Inflammatory macrophage treated with lipopolysaccharide for 4 hours (primary cell): ENCODE measurements at places on chromosomes 2 and 18.

DNA sequence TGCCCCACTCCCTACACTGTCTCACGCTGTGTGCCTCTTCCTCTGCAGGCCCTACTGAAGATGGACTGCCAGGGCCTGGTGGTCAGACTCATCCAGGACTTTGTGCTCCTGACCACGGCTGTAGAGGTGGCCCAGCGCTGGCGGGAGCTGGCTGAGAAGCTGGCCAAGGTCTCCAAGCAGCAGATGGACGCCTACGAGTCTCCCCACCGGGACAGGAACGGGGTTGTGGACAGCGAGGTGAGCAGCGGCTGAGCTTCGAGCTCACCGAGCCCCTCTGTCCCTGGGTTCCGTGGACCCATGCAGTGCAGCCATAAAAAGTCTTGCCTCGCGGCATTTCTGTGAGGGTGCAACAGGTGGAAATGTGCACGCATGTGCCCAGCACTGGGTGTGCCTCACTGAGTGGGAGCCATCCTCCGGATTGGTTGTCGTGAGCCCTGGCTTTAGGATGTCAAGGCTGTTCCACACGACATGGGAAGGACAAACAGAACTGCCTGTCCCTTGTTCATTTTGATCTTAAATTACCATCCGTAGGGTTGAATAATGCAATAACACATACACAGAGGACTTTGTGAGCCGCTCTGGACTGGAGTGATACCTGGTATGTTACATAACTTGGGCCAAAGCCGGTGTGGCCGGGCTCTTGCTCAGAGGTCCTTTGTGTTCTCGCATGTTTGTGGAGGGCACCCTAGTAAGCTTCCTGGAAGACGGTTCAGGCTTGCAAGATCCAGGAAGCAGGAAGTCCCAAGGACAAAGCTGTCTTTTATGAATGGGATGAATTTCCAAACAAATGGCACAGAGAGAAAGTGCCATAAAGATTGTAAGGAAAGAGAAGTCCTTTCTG, 100.9 kb downstream of the SH3BP4 start:
- DNase-seq = no peak

GRCh38 chr18:49915352-49915751, 102.0 kb upstream of the ACAA2 start:
- DNase-seq = no peak

DNA sequence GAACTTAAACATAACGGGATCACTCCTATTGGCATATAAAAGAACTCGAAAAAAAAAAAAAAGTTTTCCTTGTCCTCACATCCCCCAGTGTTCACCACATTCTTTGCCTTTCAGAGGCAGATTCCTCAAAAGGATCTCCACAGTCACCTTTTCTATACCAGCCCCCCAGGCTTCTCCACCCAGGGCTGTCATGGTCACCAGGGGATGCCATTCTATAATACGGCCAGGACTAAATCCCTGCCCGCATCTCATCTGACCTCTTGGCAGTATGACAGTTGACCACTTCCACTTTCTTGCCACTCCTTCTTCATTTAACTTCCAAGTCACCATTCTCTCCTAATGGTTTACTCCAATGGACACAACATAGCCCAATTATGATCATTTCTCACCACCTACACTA, 29.3 kb downstream of the SOS1 start:
- peak; percentile 37 for DNase-seq

- no peak for DNase-seq
Observed at GRCh38 chr18:79452991-79453645, 57.4 kb downstream of the NFATC1 start.

- no peak for DNase-seq
Observed at GRCh38 chr2:210049831-210050230, 47.4 kb downstream of the RPE start.

DNA sequence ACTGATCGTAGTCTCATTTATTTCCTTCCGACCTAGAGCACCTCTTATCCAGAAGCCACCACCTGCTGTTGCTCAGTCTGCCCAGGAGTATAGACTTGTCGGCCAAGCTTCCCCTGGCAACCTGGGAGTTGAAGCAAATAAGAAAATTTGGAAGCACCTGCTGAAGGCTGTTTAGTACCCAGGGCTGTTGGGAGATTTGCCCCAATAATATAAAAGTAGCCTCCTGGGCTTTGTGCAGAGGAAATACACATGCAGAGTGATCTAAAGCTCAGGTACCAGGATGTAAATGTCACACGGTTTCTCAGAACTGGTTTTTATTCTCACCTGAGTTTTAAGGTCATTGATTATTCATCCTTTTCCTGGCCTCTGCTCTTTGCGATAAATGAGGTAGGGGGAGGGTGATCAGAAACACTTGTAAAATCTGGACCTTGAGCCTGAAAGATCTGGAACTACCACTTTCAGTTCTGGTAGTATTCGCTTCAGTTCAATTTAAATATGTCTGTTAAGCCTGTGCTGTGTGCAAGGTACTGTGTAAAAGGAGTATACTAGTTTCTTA, 789 bp upstream of the COX7A2L start:
- no peak for DNase-seq

DNA sequence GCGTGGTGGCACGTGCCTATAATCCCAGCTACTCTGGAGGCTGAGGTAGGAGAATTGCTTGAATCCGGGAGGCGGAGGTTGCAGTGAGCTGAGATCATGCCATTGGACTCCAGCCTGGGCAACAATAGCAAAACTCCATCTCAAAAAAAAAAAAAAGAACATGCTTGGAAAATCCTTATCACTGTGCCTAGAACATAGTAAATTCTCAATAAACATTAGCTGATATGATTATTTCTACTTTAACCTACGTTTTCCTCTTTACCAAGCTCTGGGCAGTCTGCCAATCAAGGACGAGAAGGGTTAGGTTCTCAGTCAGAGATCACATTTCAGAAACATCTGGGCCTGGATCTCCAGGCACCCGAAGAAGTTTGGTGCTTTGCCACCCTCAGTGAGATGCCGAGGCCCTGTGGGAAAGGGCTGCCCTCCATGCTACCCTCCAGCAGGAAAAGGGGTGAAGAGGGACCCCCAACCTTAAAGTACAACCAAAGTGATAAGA, 107.7 kb downstream of the BCL11A start:
- DNase-seq = no peak

DNA sequence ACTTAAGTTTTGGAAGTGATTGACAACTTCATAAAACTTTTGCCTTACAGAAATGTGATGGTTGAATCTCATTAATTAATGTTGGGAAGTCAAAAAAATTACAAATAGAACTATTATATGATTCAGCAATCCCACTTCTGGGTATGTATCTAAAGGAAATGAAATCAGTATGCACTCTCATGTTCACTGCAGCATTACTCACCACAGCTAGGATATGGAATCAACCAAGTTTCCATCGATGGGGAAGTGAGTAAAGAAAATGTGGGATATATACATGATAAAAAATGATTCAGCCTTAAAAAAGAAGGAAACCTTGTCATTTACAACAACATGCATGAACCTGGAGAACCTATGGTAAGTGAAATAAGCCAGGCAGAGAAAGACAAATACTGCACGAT, 112.4 kb upstream of the WDR75 start:
- no peak for DNase-seq

DNA sequence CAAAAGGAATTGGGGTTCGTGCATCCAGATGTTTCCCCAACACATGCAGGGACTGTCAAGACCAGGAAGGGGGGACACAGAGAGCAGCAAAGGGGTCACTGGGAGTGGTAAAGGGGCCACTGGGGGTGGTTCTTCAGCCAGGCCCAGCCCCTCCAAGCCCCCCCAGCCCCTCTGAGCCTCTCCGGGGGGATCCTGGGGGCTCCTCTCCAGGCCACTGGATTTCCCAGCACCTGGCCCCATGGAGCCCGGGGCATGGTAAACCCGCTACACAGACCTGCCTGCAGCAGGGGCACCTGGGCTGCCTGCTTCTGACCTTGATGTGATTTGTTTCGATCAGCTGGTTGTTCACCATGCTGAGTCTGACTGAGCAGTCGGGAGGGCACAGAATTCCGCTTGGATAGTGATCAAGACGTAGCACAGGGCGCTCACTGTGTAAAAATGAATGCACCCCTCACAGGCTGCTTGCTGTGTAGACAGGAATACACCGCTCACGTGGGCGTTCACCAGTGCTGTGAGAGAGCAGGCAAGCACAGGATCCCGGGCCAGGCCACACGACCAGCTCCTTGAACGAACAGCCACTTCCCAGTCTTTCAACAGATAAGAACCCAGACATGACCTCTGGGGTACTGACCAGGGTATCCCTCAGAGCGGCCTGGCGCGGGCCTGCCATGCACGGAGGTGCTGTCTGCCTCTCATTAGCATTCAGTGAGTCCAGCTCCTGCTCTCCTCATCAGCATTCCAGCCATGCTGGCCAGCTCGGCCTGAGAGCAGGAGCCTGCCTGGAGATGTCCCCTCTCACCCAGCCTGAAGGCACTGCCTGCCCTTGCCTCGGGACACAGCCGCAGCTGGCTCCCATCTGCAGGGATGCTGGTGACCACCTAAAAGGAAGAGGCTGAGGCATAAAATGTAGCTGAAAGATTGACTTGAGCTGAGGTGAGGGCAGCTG, 73.3 kb upstream of the OTOS start:
- DNase-seq = no peak

DNA sequence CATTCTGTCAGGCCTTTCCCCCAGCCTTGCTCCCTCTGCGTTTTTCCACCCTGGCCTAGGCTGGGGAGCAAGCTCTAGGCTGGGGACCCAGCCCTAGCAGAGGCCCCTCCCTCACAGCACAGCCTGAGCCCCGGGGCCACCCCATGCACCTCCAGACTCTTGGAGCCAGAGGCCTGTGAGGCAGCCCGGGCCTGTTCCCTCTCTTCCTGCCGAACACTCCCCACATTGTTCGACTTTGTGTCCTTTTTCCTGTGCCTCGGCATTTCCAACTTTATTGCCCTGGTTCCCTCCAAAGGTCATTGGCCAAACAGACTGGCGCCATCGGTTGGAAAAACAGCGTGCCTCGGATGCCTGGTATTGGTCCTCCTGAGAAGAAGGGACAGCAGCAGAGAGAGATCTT, 79.7 kb downstream of the HS1BP3 start:
- no peak for DNase-seq

DNA sequence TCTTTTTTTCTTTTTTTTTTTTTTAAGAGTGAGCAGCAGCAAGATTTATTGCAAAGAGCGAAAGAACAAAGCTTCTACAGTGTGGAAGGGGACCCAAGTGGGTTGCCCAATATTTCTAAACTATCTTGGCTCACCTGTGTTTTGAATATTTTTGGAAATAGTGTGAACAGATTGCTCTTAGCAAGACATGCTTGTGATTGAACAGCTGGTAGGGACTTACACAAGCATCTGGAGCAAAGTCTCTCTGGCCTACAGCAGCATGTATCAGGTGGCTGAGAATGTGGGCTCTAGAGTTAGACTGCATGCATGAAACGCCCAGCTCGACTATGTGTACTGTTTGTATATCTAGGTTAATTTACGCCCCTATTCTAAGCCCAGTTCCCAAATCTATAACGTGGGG, 40.3 kb upstream of the FBXO11 start:
- DNase-seq = no peak

DNA sequence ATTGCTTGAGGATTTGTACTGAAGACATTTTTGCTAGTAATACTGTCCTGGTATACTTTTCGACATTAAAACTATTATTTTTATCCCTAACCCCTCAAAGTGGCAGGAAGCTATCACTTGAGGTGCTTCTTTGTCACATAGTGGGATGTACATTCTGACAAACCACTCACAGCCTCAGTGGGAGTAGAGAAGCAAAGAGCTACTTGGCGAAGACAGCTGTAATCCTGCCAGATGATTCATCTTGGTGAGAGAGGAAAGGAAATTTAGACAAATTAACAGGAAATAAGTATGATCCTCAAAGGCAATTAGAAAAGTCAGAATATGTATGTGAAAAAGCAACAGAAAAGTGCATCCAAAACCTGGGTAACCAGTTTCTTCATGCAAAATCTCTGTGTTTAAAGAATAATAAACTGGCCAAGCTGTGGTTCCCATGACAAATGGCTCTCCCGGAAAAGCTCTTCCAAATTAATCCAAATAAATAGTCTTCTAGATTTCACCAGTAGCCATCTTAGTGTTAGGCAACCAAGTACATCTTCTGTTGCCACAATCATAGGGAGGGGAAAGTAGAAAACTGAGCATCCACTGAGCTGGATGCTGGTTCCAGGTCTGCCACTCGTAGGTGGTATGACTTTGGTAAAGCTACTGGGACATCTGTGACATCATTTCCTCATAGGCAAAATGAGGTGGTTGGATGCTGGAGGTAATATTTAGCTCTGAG, 308.0 kb upstream of the LYPD1 start:
- DNase-seq = no peak

GRCh38 chr18:79657342-79657996, 22.1 kb upstream of the CTDP1 start:
- DNase-seq = no peak

- DNase-seq = no peak
Observed at GRCh38 chr2:215812966-215813365, 200.4 kb downstream of the MREG start.

GRCh38 chr2:150495993-150496627, 8.6 kb upstream of the RND3 start:
- no peak for DNase-seq

DNA sequence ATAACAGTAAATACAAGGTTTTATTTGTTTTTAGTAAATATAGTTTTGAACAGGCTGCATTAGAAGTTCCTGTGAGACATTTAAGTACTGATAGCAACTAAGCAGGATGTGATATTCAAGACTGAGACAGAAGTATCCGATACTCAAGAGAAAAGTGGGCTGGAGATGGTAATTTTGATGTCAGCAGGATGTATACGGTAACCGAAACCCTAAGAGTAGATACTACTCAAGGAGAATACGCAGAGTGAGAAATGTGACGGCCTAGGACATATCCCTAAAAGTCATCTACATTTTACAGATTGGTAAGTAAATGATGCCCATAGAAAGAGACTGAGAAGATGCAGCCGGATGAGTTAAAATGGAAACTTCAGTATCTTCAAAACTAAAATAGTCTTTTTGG, 115.4 kb downstream of the GORASP2 start:
- no peak for DNase-seq

GRCh38 chr2:236641051-236641726, 71.6 kb downstream of the ACKR3 start:
- DNase-seq = no peak

- peak; percentile 20 for DNase-seq
Observed at GRCh38 chr18:23440131-23440530, 13.0 kb upstream of the RIOK3 start.

- DNase-seq = no peak
Observed at GRCh38 chr2:208570851-208571763, 164.5 kb downstream of the PTH2R start.

GRCh38 chr2:85695691-85696668, 1.8 kb downstream of the GNLY start:
- DNase-seq = no peak

- DNase-seq = no peak
Observed at GRCh38 chr2:160220545-160221009, 20.5 kb upstream of the ITGB6 start.

- DNase-seq = no peak
Observed at GRCh38 chr2:238589591-238590460, 163.1 kb downstream of the ASB1 start.
